ENCODE measurements at places on chromosomes 6 and 20.

GRCh38 chr20:19947611-19948264 lies 69.4 kb upstream of the NAA20 start:
- DNase-seq = peak; percentile 74

- no peak for DNase-seq
These were observed 194.7 kb downstream of the TENT5A start for GRCh38 chr6:81557811-81558210.

DNA sequence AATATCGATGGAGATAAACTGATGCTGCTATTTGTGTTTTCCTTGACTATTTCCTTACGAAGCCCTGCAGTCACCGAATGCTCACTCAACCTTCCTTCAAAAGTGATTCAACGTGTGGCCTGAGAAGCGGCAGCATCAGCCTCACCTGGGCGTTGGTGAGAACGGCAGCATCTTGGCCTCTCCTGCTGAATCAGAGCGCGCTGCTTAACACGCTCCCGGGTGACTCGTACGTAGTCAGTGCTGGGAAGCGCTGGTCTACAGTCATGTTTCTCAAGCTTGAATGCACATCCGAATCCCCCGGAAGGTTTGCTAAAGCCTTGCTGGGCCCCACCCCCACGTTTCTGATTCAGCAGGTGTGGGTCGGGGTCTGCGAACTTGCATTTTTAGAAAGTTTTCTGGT lies 214.1 kb upstream of the RREB1 start:
- no peak for DNase-seq

- no peak for DNase-seq
These were observed 36.8 kb downstream of the PRR18 start for GRCh38 chr6:166271376-166271765.

DNA sequence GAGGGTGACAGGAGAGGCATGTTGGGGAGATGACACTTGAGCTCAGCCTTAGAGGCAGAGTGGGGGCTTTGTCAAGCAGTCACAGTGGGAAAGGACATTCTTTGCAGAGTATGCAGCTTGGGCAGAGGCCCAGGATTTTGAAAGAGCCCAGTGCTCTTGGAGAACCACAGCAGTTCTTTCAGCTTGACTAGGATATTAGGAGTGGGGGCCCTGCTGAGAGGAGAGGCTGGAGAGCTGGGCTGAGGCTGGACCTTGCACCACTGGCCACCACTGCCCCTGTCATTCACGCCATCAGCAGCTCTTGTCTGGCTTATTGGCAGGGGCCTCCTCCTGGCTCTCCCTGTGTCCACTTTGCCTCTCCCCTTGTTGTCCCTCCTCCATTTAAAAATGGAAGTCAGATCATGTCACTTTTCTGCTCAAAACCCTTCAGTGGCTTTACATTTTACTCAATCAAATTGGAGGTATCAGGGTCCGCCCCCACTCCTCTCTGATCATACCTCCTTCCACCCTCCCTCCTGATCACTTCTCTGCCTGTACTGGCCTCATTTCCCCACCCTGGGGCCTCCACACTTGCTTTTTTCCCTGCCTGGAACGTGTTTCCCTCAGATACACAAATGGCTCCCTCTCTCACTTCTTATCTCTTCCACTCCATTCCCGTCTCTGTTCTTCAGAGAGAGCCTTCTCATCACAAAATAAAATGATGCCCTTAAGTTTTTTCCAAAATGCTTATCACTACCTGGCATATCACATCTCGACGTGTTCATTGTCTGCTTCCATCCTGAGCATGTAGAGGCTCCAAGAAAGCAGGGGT lies 10.5 kb downstream of the MANBAL start:
- DNase-seq = no peak

DNA sequence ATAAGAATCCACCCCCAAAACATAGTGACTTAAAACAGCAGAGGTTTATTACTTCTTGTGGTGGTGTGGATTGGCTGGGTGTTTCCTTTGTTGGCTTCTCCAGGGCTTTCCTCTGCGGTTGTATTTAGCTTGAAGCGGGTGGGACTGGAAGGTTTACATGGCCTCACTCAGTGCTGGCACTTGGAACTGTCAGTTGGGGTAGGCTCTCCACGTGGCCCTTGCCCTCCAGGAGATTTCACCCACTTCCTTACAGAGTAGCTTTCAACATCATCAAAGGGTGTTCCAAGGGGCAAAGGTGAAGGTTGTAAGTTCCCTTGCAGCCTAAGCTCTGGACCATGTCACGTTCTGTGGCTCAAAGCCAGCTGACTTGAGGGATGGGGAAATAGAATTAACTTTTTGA lies 32.5 kb upstream of the NKX2-2 start:
- no peak for DNase-seq

GRCh38 chr6:46876126-46876525 lies 45.6 kb downstream of the ADGRF5 start:
- no peak for DNase-seq

DNA sequence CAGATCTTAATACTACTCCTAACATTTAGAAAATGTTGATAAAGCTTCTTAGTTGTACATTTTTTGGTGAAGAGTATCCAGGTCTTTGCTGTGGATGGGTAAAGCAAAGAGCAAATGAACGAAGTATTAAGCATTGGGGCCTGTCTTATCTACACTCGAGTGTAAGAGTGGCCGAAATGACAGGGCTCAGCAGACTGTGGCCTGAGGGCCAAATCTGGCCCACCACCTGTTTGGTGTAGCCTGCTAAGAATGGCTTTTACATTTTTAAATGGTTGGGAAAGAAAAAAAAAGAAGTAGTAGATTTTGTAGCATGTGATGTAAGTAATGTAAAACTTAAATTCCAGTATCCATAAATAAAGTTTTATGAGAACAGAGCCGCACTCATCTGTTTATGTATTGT lies 19.4 kb upstream of the MAPK13 start:
- DNase-seq = no peak

- DNase-seq = no peak
These were observed 61.3 kb upstream of the PMEPA1 start for GRCh38 chr20:57770852-57771720.

DNA sequence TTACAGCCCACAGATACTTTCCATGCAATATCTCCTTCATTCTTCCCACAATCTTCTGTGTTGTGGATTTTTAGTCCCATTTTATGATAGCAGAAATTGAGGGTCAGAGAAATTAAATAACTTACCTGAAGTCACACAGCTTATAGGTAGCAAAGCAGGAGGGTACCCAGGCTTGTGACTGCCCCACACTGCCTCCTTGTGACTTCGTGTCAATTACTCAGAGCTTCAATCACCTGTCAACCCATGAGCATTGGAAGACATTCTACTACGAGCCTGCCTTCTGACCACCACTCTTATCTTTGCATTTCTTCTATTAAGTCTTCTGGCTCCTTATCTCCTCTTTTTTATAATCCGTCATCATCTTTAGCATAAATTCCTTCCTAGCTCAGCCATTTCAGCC lies 71.6 kb upstream of the NRSN1 start:
- no peak for DNase-seq

DNA sequence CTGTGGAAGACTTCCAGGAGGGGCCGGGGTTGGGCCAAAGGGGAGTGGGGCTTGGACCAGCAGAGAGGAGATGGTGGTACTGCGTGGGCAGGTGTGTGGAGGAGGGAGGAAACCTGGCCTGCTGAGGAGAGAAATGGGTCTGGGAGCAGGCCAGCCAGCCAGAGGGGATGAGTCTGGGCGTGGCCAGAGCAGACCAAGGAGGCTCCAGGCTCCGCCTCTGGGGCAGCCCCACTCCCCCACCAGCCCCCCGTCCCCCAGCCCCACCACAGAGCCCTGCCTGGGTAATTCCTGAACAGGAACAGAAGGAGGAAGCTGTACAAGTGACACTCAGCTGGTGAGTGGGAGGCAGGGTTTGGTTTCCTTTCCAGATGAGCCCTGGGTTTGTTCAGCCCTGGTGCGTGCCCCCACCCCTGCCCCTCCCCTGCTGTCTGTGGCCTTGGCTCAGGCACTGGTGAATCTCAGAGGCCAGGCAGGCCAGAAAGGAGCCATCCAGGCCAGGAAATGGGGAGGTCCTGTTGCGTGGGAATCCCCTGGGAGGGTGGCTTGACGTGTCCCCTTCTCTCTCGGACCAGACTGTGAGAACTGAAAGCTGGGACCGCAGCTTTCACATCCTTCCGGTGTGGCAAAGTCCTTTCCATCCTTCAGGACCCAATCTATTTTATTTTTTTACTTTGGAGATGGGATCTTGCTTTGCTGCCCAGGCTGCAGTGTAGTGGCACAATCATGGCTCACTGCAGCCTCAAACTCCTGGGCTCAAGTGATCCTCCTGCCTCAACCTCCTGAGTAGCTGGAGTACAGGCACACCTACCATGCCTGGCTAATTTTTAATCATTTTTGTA lies 9.4 kb upstream of the SRC start:
- peak; percentile 74 for DNase-seq

- no peak for DNase-seq
These were observed 10.4 kb upstream of the ZNFX1 start for GRCh38 chr20:49288250-49288751.

DNA sequence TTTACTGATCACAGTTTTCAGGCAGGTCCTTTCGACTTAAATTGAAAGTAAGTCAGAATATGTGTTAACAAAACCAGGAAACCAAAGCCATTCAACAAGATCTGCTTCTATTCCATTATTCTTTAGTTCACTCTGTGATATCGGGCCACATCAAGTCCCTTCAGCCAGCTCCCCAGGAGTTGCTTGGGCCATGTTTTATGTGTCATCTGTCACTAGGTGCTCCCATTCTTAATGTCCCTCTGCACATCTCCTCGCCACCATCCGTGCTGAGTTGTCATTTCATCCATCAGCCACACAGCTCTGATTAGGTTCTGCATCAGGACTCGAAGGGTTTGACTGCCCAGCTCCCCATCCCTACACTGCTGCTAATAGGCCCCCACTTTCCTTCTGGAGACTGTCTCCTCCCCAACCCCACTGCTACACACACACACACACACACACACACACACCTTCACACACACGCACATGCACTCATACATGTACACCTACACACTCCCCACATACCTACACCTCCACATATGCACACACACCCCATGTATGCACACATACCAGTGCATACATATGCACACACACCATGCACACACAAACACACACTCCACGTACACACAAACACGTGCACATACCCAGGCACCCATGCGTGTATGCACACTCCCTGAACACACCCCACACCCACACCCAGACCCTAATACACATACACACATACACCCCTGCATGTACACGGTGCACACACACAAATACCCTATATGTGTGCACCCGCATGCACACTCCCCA lies 143.3 kb upstream of the GMDS start:
- no peak for DNase-seq

DNA sequence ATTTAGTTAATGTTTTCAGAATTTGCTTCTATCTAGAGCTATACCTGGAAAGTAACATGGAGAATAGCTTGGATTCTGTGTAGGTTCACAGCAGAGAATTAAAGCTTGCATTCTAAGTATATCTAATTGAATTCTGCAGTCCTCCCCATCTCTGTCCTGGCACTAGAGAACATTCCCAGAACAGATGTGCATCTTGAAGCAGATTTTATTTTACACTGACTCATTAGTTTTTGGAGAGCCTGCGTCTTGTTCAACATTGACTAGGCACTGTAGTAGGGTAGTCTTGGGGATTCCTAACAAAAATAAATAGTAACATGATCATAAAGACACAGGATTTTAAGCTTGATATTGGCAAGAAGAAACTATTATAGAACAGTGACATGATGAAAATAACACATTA lies 36.2 kb upstream of the BAG2 start:
- no peak for DNase-seq

- no peak for DNase-seq
These were observed 229.3 kb downstream of the FARS2 start for GRCh38 chr6:5490501-5491069.

GRCh38 chr6:133754298-133754697 lies 134.6 kb upstream of the TCF21 start:
- no peak for DNase-seq

DNA sequence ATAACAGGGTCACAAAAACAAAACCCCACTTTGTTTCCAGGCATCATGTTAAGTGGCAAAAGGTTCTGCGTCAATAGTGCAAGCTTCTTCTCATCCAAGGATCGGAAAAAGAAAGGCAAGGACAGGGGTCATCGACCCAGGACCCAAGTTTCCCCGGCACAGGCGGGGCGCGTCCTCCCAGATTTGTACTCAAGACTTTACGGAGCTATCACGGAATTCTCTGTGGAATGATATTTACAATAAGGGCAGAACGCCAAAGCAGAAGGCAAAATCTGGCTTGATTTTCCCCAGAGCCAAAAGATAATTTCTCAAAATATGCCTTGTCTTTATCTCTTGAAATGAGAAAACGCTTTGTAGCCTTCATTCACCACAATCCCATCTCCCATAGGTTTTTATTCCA lies 25.5 kb downstream of the PDE10A start:
- no peak for DNase-seq

DNA sequence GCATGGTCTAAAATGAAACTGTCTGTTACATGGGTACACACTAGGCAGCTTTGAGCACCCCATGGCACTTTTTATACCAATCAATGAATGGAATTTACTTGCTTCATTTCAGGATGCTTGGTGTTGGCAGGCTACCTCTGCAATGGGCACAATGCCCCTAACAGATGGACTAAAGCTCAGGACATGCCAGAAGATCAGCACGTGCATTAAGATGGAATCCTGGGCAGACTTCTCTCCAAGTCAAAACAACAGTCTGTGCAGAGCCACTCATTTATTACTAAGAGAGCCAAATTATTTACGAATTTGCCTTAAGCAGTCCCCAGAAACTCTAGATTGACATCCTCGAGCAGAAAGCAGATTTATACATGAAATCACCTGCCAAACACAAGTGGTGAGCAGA lies 55.8 kb upstream of the SCML4 start:
- DNase-seq = no peak

- DNase-seq = no peak
These were observed 72.8 kb upstream of the PMEPA1 start for GRCh38 chr20:57782631-57783041.

DNA sequence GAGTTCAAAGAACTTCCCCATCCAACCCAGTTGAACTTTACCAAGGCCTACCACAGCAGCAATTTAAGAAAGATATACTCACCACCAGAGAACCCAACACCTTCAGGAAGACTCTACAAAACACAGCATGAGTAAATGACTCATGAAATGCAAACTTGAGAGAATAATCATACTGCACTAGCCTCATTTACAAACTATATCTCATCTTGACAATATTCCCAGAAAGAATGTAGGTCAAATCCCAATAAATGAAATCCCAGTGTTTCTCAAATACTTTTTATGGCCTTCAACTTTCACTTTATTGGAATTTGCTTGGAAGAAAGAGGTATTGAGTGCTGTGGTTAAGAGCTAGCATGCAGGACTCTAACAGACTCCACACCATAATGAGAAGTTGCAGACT lies 60.0 kb downstream of the FYN start:
- DNase-seq = no peak
